ENCODE measurements at places on chromosomes 3 and 15. TPM values are rescaled to one million over a fixed set of nuclear protein-coding genes. Genes with fewer than 3 reads are reported as not detected.

Gene LDHAL6B
- polyA plus RNA-seq = not detected

Gene ANKRD34C
- polyA plus RNA-seq = not detected

Gene CKMT1A
- 90.6 TPM for polyA plus RNA-seq

Gene PIGZ
- polyA plus RNA-seq = 3.6 TPM

Gene RYR3
- polyA plus RNA-seq = 1.0 TPM

Gene IQCH
- polyA plus RNA-seq = 0.45 TPM

Gene FRMD5
- polyA plus RNA-seq = 0.09 TPM

Gene C3orf18
- 2.0 TPM for polyA plus RNA-seq

Gene TAMM41
- polyA plus RNA-seq = 10.8 TPM

Gene ADAMTS9
- polyA plus RNA-seq = 3.1 TPM

Gene SMCO1
- not detected for polyA plus RNA-seq

Gene FOXB1
- polyA plus RNA-seq = not detected

Gene NR1I2
- polyA plus RNA-seq = 0.08 TPM

Gene MORC1
- not detected for polyA plus RNA-seq

Gene AGTR1
- polyA plus RNA-seq = 0.35 TPM

Gene C3orf49
- polyA plus RNA-seq = not detected

Gene LRRN1
- polyA plus RNA-seq = 0.18 TPM

Gene APBA2
- 0.77 TPM for polyA plus RNA-seq

Gene C3orf22
- not detected for polyA plus RNA-seq

Gene GOLGA6L1
- polyA plus RNA-seq = not detected

Gene ANKUB1
- polyA plus RNA-seq = not detected

Gene ATP2B2
- polyA plus RNA-seq = 0.06 TPM

Gene CNTN4
- 0.54 TPM for polyA plus RNA-seq
